ENCODE measurements at places on chromosomes 16 and 17.

- peak; percentile 17 for DNase-seq
These were observed 162.4 kb upstream of the FAM20A start for GRCh38 chr17:68763562-68763961.

DNA sequence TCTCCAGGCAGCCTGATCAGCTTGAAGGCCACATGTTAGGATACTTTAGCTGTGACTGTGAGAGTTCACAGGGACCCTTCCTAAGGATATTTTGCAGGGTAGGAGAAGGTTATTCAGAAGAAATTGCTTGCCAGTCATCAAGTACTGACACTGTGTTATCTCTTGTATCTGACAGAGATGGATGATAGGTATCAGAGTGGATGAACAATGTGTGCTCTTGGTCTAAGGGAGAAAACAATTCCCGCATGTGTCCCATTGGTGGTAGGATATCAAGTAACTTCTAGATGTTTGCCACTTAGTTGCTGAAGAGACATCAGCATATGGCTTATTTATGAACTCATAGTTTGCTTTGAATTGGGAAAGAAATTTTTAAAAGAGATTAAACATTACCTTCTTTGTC, 219.3 kb downstream of the SPECC1 start:
- DNase-seq: no peak

- DNase-seq: peak; percentile 9
These were observed 273.4 kb downstream of the CEP112 start for GRCh38 chr17:65918500-65918899.

GRCh38 chr17:49407981-49408501, 6.6 kb downstream of the PHB1 start:
- DNase-seq: peak; percentile 57

- DNase-seq: peak; percentile 14
These were observed 8.3 kb downstream of the ZNF629 start for GRCh38 chr16:30778549-30779244.

DNA sequence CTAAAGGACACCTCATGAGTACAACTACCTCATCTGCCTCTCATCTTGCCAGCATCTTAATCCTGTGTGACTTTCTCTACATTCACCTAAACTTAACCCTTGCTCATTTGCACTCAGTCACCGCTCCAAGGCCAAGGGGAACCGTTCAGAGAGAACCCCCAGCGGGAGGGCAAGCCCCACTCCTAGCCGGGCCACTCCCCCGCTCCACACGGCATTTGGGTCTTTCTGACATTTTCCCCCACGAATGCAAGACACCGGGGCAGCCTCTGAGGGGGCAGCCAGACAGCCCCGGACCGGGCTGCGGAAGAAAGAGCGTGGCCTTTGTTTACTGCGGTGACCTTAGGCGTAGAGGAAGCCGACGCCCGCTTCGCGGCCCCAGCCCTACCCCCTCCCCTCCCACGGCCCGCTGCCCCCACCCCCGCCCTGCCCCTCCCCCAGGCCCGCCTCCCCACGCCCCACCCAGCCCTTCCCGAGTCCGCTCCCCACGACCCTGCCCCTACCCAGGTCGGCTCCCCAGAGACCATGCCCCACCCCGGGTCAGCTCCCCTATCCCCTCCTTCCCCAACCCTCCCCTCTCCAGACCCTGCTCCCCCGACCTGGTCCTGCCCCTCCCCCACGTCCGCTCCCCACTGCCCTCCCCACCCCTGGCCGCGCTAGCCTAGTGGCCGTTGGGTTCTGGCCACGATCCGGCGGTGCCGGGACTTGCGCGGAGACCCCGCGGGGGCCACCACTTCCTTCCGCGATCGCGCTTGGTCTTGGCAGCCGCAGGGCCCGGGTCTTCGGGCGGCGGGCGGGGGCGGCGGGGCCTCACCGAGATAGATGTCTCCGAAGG, 789 bp downstream of the CSNK1D start:
- peak; percentile 9 for DNase-seq

DNA sequence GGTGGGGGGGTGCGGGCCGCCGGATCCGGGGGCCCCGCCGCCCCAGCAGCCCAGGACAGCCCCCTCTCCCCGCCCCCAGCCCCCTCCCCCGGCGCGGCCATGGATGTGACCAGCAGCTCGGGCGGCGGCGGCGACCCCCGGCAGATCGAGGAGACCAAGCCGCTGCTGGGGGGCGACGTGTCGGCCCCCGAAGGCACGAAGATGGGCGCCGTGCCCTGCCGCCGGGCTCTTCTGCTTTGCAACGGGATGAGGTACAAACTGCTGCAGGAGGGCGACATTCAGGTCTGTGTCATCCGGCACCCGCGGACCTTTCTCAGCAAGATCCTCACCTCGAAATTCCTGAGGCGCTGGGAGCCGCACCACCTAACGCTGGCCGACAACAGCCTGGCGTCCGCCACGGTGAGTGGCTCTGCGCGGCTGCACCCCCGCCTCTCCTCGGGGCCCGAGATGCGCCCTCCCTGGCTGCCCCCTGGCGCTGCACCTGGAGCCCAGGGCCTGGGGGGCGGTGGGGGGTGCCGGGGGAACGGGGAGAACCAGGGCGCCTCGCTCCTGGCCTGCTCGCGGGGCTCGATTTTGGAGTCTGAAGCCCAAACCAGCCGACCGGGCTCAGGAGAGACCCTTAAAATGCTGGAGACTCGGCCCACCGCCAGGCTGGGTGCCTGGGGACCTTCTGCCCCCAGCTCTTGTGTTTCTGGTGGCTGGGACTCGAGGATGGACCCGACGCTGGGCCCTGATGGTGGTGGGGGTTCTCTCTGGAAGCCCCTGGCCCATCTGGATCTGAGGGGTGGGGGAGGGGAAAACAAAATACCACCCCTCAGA, 744 bp downstream of the CMIP start:
- DNase-seq: peak; percentile 46

- peak; percentile 52 for DNase-seq
These were observed 788 bp upstream of the EXOC3L1 start for GRCh38 chr16:67190448-67191399.

- DNase-seq: peak; percentile 8
These were observed 83.8 kb upstream of the HNF1B start for GRCh38 chr17:37828651-37829124.

GRCh38 chr17:7219812-7220592, at the start of the genes ACADVL and DLG4:
Gene ACADVL (plus strand): TSS chr17:7219938. CDS start chr17:7219985, 47 bp downstream.
Gene DLG4 (minus strand): TSS chr17:7219836.
- peak; percentile 90 for DNase-seq

DNA sequence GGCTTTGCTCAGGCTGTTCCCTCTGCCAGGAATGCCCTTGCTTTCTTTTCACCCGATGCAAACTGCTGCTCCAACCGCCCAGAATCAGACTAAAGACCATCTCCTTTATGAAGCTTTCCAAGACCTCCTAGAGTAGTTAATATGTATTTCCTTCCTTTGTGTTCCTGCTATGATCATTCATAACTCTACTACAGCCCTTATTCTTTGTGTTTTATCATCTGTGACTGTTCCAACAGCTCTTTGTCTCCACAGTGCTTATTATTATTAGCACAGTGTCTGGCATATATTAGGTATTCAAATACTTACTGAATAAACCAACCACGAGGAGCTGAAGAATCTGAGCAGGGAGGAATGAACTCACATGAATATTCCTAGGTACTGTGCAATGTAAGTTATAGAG, 7.6 kb downstream of the PSME3IP1 start:
- no peak for DNase-seq

GRCh38 chr17:50949989-50950877, 84.1 kb upstream of the TOB1 start:
- DNase-seq: peak; percentile 95

DNA sequence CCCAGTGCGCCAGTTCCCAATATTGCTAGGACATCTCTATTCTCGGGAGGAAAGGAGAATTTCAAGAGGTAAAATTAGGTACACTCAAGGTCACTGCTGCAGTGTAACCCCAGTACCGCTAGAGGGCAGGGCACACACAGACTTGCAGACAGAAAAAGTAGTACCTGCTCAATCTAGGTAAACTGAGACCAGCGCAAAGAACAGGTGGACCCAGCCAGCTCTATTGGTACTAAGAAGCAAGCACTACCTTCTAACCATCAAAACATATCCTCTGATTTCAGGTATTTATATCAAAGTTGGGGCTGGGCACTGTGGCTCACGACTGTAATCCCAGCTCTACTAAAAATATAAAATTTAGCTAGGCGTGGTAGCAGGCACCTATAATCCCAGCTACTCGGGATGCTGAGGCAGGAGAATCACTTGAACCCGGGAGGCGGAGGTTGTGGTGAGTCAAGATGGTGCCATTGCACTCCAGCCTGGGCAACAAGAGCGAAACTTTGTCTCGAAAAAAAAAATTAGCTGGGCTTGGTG, 3.6 kb upstream of the WDR81 start:
- DNase-seq: peak; percentile 59

- DNase-seq: peak; percentile 51
These were observed 32.6 kb downstream of the IGF2BP1 start for GRCh38 chr17:49029801-49030200.

- DNase-seq: peak; percentile 93
These were observed at the start of gene MYOCD for GRCh38 chr17:12665263-12666210. Gene MYOCD (plus strand): TSS chr17:12665890. CDS start chr17:12666189, 299 bp downstream.

- peak; percentile 99 for DNase-seq
These were observed 63.3 kb downstream of the TUBD1 start for GRCh38 chr17:59829217-59830006.

DNA sequence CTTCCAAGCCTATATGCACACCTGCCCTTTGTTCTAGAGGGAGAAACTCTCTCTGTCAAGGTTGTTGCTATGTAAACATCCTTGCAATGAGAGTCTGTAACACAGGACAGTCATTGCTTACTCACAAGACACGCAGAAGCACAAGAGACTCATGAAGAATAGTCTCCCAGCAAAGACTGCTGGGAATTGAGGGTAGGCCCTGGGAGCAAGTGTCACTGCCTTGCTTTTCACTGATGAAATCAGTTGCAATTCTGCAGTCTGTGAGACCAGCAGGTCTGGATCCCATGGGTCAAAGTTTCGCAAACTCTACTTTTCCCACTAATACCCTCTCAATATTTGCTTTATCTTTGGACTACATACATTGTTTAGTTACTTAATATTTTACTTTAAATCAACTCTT, 177.4 kb downstream of the FTO start:
- peak; percentile 49 for DNase-seq

GRCh38 chr16:71489122-71489521, at the start of gene ZNF19:
Gene ZNF19 (minus strand): TSS chr16:71489324. CDS start chr16:71482114, 7,210 bp downstream.
- no peak for DNase-seq

- DNase-seq: no peak
These were observed 143.7 kb downstream of the ENGASE start for GRCh38 chr17:79218175-79218824.

DNA sequence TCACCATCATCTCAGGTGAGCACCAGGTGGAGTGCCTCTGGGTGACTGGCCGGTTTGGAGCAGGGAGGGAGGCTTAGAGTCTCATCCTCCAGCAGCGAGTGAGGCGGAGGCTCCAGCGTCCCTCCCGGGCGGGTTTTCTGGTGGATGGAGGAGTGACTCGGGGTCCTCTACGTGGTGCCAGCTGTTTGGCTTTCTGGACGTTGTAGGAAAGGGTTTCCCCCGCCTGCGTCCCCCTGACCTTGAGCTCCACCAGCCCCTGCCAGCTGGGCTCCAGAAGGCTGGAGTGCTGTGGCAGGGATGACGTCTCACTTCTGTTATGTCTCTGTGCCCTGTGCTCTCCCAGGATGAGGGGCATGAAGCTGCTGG, 522 bp downstream of the DNASE1 start:
- DNase-seq: no peak

DNA sequence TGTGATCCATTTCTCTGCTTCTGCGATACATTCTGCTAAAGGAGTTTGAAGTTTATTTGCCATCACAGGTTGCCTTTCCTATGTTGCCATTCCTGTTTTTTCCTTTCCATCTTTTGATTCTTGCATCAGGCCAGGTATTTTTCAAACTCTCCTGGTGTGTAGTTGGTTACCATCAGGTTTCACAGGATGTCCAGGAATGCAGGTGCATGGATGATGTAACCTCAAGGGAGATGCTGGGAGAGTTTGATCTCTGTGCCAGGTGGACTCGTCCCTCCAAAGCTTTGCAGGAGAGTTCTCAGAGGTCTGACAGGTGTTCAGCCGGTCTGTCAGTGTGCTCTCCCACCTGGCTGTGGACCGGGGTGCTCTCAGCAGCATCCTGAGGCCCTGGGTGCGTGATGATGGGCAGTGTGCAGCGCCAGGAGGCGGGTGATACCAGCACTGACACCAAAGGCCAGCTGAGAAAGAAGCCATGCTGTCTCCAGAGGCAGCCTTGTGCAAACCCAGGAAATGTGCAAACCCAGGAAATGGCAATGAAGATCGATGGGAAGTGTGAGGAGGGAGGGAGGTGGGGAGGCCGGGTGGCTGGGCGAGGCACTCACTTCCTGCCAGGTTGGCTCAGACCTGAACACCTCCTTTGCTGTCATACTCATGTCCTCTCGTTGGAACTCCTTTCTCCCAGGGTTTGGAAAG, 1.7 kb downstream of the ATP2C2 start:
- DNase-seq: no peak

- peak; percentile 73 for DNase-seq
These were observed 41.1 kb upstream of the DHX8 start for GRCh38 chr17:43442711-43443110.

GRCh38 chr17:36880268-36880905, 56.9 kb upstream of the LHX1 start:
- DNase-seq: no peak

GRCh38 chr16:1054660-1055556, 17.6 kb upstream of the SSTR5 start:
- peak; percentile 50 for DNase-seq

DNA sequence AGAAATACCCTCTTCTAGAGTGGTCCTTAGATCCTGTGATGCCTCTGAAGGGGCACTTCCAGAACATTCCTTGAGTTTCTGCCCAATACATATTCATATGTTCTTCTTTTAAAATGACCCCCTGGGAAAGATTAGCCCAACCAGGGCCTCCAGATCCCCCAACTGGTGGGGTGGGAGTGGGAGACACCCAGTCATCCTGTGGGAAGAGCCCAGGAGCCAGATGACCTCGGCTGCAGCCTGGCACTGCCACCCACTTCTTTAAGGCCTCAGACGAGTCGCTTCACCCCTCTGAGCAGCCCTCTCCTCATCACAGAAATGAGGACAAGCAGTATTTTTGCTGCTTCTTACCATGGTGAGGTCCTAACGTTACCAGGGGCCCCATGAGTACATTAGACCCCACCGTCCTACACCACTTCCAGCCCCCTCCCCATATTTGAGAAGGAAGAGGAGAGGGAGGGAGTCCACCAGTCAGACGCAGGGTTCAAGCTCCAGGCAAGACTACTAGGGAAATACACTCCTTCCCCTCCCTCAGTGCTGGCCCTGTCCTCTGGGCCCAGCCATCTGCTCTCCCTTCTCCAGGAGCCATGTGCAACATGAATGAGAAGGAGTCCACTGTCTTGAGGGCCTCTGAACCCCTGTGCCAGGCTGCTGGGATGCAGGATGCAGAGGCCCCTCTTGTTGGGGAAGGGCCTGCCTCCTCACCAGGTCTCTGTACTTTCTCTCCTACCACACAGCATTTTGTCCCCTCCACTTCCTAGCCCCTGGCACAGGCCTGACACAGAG, 11.8 kb downstream of the MPO start:
- DNase-seq: no peak

Data from EH (cell line).